ENCODE measurements at places on chromosomes 1 and 21. TPM values are rescaled to one million over a fixed set of nuclear protein-coding genes. Genes with fewer than 3 reads are reported as not detected.

SLAMF8 gene
- total RNA-seq = not detected

ITLN2 gene
- not detected for total RNA-seq

SMIM1 gene
- 1.7 TPM for total RNA-seq

GBP1 gene
- total RNA-seq = 0.82 TPM

FCAMR gene
- not detected for total RNA-seq

All from cerebellum (tissue), 4 donors.